ENCODE measurements at places on chromosomes 5 and 9.

DNA sequence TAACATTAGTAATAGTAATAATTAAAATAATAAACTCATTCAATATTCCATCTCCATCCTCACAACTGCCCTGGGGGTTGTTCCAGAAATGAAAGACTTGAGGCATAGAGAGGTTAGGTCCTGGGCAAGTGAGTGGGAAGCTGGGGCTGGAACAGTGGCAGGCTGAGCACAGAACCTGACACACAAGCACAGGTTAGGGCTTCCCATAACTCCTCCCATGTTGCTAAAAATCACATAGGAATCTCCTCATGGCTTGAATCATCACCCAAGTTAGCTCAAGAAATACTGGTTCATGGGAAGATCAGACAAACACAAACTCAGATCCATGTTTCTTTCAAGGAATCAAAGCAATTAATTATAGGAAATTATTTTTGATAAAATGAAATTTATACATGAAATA, 487.7 kb downstream of the SEMA5A start:
- no peak for DNase-seq

DNA sequence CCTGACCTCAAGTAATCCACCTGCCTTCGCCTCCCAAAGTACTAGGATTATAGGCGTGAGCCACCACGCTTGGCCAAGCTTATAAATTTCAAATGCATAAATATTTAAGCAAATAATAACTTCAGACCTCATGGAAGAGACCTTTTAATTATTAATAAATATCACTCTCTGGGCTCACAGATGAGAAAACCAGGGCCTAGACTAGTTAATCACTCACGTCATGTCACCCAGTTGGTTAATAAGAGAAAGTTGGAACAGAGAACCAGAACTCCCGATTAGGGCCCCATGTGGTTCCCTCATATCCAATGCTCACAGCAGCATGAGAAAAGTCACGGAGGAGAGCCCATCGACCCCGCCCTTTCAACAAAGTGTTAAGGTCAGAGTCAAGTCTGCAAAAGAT, 79.3 kb downstream of the EPB41L4A start:
- no peak for DNase-seq

DNA sequence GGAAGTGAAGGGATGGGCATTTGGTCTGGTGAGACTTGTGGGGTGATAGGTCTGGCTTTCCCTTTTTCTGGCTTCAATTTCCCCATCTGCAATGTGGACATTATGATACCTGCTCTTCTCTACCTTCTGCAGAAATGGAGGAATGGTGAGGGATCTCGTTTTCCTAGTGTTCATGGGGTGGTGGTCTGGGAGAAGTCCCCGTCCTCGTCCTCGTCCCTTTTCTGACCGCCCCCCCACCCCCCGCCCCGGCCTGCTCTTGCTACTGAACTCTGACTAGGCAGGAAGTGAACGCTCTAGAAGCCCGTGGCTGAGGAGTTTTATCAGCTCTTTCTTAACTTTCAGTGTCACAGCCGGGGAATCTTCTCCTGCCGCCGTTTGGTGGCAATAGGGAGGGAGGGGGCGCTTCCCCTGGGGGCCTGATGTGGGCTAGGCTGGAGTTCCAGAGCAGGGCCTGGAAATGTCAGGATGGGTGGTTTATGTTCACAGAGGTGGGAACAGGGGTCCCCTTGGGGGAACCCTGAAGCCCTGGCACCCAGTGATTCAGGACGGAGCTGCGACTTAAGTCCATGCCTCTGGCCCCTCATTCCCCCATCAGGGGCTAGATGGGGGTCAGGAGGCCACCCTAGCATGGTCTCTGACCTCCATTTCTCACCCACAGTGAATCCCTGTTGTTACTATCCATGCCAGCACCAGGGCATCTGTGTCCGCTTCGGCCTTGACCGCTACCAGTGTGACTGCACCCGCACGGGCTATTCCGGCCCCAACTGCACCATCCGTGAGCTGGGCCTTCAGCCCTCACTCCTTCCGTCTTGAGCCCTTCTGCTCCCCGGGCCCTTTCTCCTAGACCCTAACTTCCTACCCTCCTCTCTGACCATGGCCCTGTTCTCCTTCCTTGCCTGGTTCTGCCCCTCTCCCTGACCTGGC, 6.7 kb downstream of the PTGS1 start:
- no peak for DNase-seq

DNA sequence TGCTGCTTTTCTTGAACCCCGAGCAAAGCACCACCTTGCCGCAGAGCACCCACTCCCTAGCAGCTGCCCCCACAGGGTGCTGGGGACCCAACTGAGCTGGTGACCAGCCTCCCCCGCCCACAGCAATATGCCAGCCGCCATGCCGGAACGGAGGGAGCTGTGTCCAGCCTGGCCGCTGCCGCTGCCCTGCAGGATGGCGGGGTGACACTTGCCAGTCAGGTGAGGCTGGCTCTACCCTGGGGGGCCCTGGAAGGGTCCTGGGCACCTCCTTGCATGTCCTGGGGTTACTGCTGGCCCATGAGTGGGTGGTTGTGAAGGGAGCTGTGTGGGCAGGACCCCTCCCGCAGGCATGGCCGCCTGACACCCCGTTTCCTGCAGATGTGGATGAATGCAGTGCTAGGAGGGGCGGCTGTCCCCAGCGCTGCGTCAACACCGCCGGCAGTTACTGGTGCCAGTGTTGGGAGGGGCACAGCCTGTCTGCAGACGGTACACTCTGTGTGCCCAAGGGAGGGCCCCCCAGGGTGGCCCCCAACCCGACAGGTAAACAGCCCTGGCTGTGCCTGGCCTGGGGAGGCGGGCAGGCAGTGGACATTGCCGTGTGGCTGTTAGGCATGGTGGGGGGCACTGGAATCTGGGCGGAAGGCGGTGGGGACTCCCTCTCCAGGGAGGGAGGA, 7.2 kb downstream of the EGFL7 start:
- DNase-seq: no peak

DNA sequence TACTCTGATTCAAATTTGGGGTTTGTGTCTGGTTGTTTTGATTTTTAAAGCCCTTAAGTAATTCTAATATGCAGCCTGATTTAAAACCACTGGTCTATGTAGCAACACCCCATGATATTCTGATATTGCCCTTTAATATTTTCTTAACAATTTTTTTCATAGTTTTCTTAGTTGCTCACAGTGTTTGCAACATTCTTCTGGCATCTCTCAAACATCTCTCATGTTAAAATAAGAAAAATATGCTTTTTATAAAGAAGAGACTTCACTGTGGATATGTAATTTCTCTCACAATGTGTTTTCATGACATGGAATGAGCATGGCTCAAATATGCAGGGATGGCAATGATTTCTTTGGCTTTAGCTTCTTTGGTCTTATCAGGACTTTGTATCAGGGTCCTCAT, 183.7 kb downstream of the TAF11L14 start:
- no peak for DNase-seq

DNA sequence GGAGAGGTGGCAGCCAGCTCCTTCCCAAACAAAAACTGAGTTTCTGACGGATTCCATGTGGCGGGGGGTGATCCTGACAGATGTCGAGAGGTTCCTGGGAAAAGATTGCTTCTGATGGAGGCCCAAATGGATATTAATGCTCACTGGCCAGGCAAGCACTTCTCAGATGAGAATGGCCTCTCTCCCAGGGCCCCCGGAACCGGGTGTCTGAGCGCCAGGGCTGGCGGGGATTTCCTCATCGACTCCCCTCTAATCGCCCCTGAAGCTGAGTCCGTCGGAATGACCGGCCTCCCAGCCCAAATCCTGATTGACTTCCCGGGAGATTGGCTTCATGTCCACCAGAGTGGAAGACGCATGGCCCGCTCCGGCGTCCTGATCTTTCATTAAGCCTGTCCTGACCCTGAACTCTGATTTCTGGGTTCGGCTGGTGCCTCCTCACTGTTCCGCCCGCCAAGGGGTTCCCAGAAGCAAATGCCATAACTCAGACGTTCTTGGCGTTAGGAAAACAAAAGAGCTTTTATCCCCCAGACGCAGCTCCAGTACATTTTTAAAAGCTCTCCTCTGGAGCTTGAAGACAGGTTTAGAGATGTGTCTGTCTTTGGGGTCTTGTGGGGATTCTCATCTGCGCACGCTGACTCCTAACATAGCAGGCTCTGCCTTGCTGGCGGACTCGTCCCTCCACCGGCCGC, 17.6 kb downstream of the FIBCD1 start:
- no peak for DNase-seq

GRCh38 chr9:115524453-115525059, 406.6 kb upstream of the TNC start:
- DNase-seq: peak; percentile 40

- no peak for DNase-seq
These were observed 4.8 kb downstream of the HSDL2 start for GRCh38 chr9:112384690-112385089.

DNA sequence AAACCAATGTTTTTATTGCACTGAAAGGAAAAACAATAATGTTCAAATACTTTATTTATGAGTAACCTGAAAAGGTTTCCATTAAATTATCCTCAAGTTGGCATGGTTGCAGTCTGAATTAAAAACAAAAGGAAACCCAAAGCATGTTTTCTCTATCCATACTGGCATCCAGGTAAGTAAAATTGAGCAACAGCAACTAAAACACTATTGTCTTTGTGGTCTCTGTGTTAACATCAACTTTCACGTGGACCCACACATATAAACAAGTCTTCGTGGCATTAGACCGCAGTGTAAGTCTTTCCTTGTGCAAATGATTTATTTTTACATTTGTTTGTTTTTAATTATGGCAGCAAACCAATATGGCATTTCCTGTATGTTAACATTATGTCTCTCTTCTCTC, 757.6 kb downstream of the SEMA5A start:
- DNase-seq: no peak

DNA sequence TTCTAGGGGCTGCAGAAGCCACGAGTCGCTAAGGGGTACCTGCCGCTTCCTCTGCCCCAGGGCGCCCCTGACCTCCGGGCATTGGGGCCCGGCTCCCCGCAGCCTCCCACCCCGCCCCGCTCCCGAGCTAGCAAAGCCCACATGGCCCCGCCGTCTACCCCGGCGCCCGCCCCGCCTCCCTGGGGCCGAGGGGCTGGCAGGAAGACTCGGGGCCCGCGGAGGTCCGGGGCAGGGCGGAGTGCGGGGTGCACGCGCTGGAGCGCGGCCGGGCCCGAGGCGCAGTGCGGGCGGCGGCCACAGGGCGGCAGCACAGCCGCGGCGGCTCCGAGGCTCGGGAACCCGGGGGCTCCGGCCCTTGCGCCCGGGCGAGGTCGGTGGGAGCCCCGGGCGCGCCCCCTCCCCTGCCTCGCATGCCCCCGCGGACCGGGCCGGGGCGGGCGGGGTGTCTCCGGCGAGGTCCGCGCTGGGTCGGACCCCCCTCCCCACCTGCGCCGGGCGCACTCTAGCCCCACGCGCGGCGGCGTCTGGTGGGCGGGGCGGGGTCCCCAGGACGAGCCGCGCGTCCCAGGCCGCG, 6.7 kb downstream of the NRARP start:
- DNase-seq: no peak

DNA sequence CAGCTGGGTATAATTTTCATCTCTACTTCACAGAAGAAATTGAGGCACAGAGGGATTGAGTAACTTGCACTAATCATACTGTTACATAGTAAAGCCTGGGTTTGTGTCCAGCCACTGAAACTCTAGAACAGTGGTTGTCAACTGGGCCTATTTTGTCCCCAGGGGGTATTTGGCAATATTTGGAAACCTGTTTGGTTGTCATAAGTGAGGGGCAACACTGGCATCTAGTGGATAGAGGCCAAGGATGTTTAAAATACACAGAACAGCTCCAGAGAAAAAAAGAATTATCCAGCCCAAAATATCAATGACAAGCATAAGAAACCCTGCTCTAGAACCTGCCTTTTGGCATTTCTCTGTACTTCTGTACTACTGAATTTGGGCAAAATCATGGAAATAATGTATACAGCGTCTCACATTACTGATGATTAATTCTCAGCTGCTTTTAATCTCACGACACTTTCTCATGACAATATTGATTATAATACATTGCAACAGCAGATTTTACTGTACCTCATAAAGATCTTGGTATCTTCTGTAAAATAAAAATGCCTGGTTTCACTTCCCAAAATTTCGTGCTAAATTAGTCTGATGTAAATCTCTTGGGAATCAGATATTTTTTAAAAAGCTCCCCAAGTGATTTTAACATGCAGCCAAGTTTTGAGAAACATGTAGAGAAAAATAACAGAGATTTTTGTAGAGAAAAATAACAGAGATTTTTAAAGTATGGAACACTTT, 112.7 kb downstream of the RORB start:
- no peak for DNase-seq

DNA sequence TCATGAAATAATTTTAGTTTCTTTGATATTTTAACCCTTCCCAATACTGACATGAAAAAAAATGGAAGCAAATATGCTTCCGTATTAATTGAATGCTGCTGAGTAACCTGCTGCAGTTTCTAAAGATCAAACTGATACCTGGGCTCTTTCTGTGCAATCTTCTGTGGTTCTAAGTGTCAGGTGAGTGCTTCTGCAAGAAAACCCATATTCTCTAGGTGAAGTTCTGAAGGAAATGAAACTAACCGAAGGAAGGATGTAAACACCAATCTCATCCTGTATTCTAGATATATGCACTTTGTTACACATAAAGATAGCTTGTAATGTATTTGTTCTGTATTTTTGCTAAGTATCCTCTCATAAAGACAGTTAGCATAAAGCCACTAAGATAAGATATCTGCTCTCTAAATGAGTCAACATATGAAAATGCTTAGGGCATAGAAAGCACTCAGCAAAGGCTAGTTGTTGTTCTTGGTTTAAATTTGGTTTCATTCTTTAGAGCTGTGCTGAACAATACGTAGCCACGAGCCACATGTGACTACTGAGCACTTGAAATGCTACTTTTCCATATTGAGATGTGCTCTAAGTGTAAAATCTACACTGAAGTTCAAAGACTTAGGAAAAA, 52.0 kb downstream of the ITGA2 start:
- no peak for DNase-seq

DNA sequence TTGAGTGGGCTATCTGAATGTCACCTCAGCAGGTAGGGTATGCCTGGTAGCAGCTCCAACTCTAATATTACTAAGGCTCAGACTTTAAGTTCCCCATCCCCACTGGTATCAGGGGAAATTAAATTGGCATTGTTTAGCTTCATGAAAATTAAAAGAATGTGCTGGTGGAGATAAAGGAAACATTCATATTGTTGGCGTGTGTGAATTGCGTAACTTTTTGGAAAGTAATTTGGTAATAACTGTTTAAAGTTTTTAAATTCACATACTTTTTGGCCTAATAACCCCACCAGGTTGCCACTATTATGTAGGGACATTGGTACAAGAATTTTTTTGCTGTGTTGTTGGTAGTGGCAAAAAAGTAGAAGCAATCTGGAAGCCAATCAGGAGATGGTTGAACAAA, 29.4 kb downstream of the TNPO1 start:
- DNase-seq: no peak

- DNase-seq: no peak
These were observed 48.9 kb downstream of the PKD2L2 start for GRCh38 chr5:137937994-137938750.

DNA sequence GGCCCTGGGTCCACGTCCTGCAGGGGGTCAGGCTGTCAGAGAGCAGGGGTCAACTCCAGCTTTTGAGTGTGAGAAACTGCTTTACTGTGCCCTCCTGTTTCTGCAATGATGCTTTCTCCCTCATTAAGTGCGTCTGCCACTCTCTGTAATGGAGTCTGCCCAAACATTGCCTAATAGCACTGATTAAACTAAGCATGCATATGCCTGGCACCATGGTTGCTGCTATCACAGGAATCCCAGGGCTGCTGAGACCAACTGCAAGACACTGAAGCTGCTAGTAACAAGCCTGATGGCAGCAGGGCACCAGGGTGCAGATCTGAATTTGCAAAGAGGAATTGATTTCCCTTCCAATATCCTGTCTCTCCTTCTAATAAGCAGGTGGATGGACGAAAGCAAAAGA, 125.3 kb downstream of the SLC24A2 start:
- DNase-seq: no peak

GRCh38 chr9:69180670-69181069, 6.6 kb downstream of the TJP2 start:
- DNase-seq: peak; percentile 53
